Keratinocyte (primary cell): ENCODE measurements at places on chromosomes 4 and X.
A peak's percentile ranks its signal among the peaks of the same experiment; 100 is the strongest.

GRCh38 chr4:10949039-10949733 lies 264.6 kb upstream of the CLNK start:
- DNase-seq, result no peak

- DNase-seq, result no peak
Observed at GRCh38 chrX:31057691-31058090, 14.2 kb downstream of the FTHL17 start.

GRCh38 chr4:180768610-180769009 lies 1474.6 kb upstream of the TENM3 start:
- no peak for DNase-seq

DNA sequence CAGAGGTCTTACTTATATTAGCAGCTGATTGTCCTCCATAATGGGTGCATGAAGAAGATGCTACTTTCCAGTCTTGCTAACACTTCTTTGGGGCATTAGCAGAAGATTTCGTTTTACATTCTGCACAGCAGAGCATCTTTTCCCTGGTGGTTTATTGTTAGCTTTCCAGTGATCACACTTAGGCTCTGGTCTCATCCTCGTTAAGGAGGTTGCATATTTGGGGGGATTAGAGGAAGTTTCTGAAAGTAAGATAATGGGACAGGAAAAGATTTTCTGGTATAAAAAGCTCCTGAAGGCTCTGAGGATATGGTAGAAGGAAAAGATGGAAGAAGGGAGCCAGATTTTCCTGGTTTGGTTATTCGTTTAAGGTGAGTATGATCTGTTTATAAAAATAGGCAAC lies 134.1 kb downstream of the GATB start:
- no peak for DNase-seq

- peak; percentile 0 for DNase-seq
Observed at GRCh38 chr4:185559915-185560281, 24.6 kb upstream of the PDLIM3 start.

- DNase-seq, result no peak
Observed at GRCh38 chr4:40905414-40905813, 155.7 kb downstream of the NSUN7 start.
